CD4-positive, alpha-beta T cell treated with Interleukin-17A for 1 hour (primary cell): ENCODE measurements at places on chromosomes 12 and 14.
A peak's percentile ranks its signal among the peaks of the same experiment; 100 is the strongest.

DNA sequence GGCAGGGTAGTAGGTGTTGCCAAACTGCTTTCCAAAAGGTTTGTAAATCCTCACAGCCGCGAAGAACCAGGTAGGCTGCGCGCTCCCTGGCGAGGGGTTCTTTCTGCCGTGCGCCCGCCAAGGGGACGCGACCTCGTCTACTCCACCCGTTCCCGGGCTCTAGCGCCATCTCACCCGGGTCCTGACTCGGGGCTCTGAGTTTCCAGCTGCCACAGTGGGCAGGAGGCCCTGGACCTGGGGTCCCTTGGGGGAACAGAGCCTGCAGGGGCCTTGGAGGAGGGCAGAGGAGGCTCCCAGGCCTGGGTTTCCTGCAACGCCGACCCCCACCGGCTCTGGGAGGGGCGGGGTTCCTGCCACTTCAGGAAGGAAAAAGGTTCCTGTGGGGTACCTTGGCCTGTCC lies 706 bp downstream of the ANHX start:
- no peak for DNase-seq

DNA sequence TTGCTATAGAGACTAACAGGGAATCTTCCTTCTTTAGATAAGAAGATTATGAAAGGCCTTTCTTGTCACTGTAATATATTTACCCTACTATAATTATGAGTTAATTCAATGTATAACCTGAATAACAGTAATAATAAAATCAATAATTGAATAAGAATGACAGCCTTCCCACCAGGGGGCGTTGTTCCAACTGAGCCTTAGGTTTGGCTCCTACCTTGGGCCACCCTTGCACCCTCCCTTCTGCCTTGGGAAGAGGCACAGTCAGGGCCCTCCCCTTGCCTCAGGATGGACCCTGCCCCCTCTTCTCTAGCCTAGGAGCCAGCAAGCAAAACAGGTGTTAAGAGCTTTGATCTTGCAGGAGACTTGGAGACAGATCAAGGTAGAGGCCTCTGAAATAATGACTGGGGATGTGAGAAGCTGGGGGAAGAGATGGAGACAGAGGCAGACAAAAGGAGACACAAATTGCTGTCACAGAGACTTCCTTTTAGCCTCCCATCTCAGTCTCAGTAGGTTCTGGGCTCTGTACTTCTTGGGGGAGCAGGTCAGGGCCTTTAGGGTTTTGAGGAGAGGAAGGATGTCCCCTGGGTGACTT lies 40.1 kb upstream of the CISTR start:
- DNase-seq, result peak; percentile 34

GRCh38 chr14:81269100-81269978 lies 48.6 kb upstream of the GTF2A1 start:
- peak; percentile 59 for DNase-seq

- no peak for DNase-seq
Measured at GRCh38 chr14:105848570-105848969, 322.2 kb downstream of the TMEM121 start.

- DNase-seq, result no peak
Measured at GRCh38 chr12:8562310-8562709, 21.6 kb upstream of the CLEC4E start.

- no peak for DNase-seq
Measured at GRCh38 chr14:28608851-28609828, 157.4 kb upstream of the FOXG1 start.

DNA sequence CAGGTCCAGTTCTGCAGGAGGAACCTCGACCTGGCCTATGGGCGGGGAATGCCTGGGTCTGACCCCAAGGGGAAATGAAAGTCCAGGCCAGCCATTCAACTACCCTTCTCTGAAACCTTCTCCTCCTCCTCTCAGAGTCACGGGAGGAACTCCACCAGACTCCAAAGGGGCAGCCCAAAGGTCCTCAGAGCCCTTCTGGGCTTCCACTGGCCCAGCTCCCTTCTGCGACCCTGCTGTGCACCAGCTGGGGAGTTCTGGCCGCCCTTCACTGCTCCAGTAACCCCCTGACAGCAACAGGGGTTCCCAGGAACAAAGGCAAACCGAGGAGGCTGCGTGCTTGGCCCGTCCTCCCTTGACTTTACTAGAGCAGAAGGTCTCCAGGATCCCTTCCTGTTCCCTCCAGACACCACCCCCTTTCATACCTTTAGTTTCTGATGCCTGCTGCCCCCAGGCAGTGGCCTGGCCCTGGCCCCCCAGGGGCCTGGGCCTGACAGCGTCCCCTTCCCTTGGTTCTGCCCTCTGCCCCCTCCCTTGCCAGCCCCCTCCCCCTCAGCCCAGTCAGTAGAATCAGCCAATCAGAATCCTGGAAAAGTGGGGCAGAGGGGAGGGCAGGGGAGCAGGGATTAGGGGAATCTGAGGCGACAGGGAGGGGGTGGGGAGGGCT lies 850 bp upstream of the ZNF385A start:
- DNase-seq, result no peak

- DNase-seq, result no peak
Measured at GRCh38 chr14:57884175-57884574, 18.3 kb upstream of the SLC35F4 start.

- no peak for DNase-seq
Measured at GRCh38 chr14:66401449-66402095, 84.6 kb upstream of the CCDC196 start.

- DNase-seq, result no peak
Measured at GRCh38 chr12:71935594-71935993, 3.1 kb upstream of the TPH2 start.

- DNase-seq, result no peak
Measured at GRCh38 chr14:103729496-103730448, 14.2 kb downstream of the ZFYVE21 start.

DNA sequence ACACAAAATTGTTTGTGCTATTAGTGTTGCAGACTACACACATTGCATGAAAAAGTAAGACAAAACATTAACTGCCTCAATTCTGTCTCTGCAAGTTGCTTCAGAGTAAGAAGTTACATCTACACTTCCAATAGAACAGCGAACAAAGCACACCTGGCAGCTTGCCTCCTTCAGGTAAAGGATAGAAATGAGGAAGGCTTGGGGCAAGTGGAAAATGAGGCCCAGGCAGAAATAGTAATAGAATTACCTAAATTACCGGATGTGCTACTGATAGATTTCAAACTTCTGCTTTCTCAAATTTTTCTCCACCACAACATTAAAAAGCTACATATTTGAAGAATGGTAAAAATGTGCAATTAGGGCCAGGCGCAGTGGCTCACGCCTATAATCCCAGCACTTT lies 37.7 kb downstream of the CCDC175 start:
- no peak for DNase-seq

DNA sequence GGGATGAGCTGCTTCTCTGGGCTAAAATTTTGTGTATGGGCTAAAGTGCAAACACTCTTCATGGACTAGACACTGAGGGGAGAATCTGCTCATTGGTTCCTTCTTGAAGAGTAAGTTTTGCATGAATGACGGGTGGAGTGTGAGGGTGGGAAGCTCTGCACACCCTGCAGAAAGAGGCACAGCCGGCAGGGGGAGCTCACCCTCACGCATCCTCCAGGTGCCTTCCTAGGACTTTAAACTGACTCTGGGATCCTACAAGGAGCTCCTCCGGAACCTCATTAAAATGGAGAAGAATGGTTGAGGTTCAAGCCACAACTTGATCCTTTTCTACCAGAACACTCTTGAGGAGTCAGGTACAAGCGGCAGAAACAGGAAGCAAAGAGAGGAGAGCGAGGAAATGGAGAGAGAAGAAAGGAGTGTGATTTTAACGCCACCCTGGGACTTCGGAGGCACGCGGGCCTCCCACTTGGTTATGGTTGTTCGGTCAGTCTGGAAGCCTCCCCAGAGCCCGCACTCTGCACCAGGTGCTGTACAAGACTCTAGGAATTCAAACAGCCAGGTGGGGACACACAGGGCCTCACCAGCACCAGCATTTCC lies 87.5 kb downstream of the SETD3 start:
- peak; percentile 14 for DNase-seq

DNA sequence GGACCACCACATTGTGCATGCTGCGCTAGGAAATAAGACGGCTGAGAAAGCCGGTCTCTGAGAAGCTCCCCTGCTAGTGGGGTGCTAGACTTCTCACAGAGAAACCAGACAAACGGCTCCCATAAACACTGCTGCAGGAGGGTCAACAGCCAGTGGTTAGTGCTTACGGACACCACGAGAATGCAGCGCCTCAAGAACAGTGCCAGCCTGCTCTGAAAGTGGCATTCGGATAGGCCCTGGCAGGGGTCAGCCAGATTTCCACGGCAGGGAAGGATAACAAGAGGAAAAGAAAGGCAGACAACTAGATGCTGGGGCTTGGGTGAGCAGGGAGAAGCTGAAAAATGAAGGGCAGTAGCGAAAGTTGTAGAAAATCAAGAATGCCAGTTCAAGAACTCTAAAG lies 26.4 kb downstream of the PPTC7 start:
- no peak for DNase-seq

GRCh38 chr14:80926397-80927082 lies 15.0 kb downstream of the CEP128 start:
- DNase-seq, result no peak
